ENCODE measurements at places on chromosomes 13 and 19.
A peak's percentile ranks its signal among the peaks of the same experiment; 100 is the strongest.

DNA sequence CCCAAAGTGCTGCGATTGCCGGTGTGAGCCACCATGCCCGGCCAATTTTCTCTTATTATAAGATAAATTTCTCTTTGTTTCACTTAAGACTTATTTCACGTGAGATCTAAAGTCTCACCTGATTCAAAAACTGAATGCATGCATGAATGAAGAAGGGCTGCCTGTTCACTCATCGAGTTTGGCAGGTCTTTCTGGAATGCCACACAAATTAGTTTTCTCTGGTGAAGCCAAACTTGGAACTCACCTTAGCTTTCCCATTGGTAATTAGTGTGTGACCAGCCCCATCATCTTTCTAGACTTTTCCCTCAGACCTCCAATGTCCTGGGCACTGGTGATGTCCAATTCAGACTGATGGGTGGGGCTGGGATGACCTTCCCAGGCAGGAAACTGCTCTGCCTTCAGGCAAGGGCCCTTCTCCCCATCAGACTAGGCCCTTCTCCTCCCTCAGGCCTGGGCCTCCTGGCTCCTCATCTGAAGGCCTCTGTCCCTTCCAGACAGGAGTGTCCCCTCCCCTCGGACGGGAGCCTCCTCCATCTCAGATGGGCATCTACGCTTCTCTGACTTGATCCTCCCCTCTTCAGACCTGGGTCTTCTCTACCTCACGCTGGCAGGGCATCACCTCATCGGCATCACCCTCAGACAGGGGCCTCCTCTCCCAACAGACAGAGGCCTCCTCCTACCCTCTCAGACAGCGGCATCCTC is 14.4 kb downstream of the C3 start:
- no peak for DNase-seq

GRCh38 chr13:40189426-40189825 is 477.0 kb downstream of the FOXO1 start:
- DNase-seq, result no peak

DNA sequence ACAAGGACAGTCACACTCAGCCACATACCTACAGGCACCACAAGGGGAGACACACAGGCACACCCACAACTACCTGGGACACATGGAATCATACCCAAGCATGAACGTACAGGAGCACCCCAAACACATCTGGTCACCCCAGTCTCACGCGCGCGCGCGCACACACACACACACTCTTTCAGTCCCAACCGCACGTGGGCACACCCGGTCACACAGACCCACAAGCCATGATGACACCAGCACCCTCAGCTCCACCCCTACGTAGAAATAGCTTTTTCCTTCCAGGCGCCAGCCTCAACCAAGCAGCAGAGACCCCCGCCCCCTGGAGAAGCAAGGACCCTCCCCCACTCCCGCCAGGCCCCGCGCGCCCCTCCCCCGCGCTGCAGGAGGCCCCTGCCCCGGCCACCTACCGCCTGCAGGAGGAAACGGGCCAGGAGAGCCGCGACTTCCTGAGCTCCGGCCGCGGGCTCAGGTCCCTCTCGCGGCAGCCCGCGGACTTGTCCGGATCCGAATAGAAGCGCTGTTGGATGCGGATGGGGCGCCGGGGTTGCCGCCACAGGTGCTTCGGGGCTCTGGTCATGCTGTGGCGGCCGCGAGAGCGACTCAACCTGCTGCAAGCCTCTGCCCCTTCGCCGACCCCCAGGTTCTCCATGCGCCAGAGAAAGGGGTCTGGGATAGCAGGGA is 6.4 kb upstream of the PDE4C start:
- DNase-seq, result no peak

DNA sequence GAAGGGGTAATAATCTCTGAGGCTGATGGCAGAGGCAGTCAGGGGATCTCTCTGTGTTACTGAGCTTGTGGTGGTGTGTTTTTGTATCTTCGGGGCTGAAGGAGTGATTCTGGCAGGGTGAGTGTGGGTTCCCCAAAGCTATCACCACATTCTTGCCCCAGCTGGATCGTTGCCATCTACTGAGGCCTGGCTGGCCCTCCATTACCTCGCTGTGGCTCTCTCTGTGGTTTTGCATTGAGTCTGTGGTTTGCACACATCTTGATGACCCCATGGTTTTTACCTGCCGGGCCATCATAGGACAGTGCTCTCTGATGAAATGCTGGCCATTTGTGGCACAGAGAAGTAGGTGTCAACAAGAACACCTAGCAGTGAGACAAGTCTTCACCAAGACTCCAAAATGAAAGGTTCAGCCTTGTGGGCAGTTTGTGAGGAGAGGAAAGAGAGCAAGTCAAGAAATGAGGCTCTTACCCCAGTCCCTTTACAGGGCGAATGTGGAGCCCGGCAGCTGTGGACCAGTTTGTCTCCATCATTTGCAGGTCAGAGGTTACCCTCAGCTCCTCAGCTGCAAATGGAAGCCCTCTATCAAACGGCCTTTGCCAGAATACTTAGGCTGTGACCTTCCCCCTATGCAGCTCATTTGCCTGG is 69.0 kb upstream of the NPAS1 start:
- DNase-seq, result no peak

GRCh38 chr19:6373813-6374108 is 1.2 kb downstream of the ALKBH7 start:
- no peak for DNase-seq

- peak; percentile 86 for DNase-seq
These were observed at the start of gene GRWD1 for GRCh38 chr19:48445606-48446481. TSS of gene GRWD1 (plus strand) at chr19:48445983. CDS start at chr19:48446006, 23 bp downstream.

- DNase-seq, result no peak
These were observed 35.6 kb downstream of the GJA3 start for GRCh38 chr13:20125129-20125782.

DNA sequence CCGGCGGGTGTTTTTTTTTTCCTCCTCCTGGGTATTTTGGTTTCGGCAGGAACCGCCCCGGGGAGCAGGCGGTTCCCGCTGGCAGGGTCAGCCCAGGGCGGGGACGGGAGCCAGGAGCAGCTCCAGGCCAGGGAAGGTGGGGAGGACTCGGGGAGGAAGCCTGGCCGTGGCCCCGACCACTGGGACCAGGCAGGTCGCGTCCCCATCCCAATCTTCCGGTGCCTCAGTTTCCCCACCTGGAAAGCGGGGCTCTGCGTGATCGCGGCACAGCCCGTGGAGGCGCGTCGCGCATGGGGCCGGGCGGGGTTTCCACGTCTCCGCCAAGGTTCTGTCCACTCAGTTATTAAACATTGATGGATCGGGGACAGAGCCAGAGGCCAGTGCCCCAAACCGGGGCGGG is 34.8 kb downstream of the IL12RB1 start:
- DNase-seq, result no peak

GRCh38 chr13:58239774-58240268 is 608.3 kb downstream of the PCDH17 start:
- DNase-seq, result no peak

GRCh38 chr13:52411629-52412028 is 5.7 kb upstream of the THSD1 start:
- DNase-seq, result no peak

- no peak for DNase-seq
These were observed 44.4 kb upstream of the TDRD3 start for GRCh38 chr13:60352644-60353043.

- no peak for DNase-seq
These were observed 16.5 kb upstream of the C13orf46 start for GRCh38 chr13:113990321-113990837.

GRCh38 chr13:27825072-27825471 is 32.8 kb downstream of the GSX1 start:
- no peak for DNase-seq

- no peak for DNase-seq
These were observed 216.4 kb downstream of the PCDH9 start for GRCh38 chr13:67013709-67014108.

- no peak for DNase-seq
These were observed 11.9 kb downstream of the PDCD2L start for GRCh38 chr19:34416021-34416545.

GRCh38 chr19:31107096-31107495 is 242.1 kb downstream of the TSHZ3 start:
- DNase-seq, result no peak

Data from stimulated activated CD8-positive, alpha-beta memory T cell treated with anti-CD3 and anti-CD28 coated beads, Interleukin-4, amount 100 ng/mL, for 24 hours (primary cell).